ENCODE measurements at places on chromosomes 5 and 9. TPM values are rescaled to one million over a fixed set of nuclear protein-coding genes. Genes with fewer than 3 reads are reported as not detected.

Gene PIP5KL1
- total RNA-seq: 1.9 TPM

Gene PHPT1
- total RNA-seq: 85.4 TPM

Gene LMX1B
- total RNA-seq: not detected

Gene RFX3
- total RNA-seq: 13.8 TPM

Gene CTXN3
- total RNA-seq: not detected

Gene FGF1
- not detected for total RNA-seq

Gene VCP
- 224 TPM for total RNA-seq

Gene PTGDS
- 44.2 TPM for total RNA-seq

Gene PRRX2
- total RNA-seq: not detected

Gene MYMK
- total RNA-seq: not detected

DNA sequence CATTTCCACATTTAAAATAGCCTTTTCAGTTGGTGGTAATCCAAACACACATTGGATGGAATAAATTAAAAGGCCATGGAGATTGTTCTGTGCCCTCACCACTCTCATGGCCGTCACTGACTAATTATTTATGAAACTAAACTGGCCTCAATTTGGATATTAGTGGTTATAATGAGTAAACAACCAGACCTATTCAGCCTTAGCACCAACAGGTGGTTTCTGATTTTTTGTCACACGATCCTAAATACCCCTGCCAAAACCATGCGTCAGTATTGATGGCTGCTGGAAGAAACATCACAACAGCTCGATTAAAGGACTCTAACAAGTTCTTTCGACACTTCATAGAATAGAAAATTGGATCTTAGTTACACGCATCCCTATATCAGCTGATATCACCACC lies 276.0 kb upstream of the DAP start:
- no peak for DNase-seq

DNA sequence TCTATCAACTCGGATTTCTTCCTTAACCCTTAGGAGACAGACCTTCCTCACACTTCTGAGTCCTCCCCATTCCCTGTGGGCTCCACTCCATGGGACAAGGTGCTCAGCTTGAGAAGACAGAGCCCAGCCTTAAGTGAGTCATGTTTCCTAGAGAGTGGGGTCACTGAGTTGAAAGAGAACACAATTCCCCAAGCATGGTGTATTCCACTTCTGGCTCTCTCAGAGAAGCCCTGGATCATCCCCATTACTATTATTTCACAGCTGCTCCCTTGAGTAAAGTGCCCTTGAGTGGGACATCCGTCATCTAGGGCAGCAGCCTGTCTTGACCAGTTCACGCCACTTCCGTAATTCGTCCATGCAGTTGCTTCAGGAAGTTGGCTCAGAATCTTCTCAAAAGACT lies 604.8 kb downstream of the BNC2 start:
- no peak for DNase-seq

DNA sequence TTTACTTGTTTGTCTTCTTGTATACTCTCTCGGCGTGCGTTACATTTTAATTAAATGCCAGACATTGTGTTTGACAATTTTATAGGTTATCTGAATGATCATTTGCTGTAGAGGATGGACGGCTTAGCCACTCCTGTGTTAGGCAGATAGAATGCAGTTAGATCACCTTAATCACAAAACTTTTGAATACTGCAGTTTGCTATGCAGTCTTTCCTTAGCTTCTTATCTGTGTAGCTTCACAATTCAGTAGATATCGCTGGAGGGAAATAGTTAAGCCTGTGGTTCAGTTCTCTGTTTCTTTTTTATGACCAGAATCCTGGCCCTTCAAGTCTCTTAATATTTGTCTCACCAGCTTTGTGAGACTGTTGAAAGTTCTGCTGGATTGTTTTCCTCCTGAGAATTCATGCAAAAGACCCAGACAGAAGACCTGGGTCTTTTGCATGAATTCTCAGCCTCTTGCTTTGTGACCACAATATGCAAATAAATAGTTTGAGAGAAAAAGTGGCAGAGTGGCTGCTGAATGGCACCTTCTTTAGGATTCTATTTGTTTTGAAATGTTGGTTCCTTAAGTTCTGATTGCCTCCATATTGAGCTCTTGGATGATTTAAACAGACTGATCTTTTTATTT lies 40.2 kb downstream of the RASA1 start:
- DNase-seq: no peak

DNA sequence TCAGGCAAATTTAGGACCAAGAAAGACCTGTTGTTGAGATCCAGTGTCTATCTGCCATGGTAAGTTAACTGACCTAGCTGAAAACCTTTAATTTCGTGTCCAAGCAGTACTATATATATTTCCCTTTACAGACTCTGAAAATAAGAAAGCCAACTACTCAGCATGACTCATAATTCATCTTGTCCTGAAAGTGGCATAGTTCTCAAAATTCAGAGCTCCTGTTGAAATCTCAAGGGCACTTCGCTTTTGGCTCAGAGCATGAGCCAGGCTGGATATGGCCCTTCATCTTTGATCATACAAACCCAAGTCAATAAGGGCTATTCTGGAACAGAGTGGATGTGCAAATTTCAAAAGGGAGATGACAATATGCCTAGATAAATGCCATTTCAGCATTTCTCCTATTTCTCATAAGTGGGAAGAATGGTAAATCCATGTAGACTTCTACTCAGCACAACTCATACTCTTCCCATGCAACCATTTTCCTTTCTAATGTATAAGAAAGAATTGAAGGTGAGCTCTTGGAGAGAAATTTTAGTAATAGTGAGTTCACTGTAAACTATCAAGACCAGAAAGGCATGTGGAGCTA lies 567.9 kb upstream of the DAB2 start:
- DNase-seq: no peak

DNA sequence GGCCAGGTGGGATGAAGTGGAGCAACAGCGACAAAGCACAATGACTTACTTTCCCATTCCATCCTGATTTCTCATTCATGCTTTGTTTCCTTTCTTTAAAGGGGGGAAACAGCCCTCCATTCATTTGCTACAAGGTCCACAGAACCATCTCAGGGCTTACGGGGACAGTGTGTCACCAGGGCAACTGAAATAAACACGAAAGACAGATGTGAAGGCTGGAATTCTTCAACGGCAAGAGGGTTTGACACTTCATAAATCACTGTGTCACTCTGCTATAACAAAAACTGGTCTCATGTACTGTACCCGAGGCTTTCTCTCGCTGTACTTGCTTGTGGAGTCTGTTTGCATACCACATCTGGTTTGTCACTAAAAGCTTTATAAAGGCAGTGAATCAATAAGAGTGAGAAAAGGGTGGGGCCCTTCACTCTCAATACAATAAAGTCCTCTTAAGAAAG lies 150.8 kb downstream of the EFNA5 start:
- no peak for DNase-seq

DNA sequence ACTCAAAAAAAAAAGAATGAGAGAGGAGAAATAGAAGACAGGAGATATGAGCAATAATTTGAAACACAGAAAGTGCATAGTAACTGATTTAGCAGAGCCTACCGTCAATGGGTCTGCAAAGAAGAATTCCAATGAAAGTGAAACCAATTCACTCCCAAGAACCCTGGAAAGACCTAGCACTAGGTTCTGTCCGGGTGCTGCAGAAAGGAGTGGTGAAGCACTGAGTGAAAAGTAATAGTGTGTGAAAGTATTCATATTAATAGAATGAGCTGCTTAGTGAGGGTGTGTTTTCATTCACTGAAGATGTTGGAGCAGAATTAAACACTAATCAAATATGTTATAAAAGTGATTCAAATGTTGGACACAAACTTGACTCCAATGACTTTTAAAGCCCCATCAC lies 51.3 kb upstream of the SLC30A5 start:
- no peak for DNase-seq

GRCh38 chr9:72583370-72583769 lies 62.0 kb downstream of the TMC1 start:
- DNase-seq: no peak

- DNase-seq: no peak
Measured at GRCh38 chr5:112757468-112758208, 20.0 kb downstream of the APC start.

GRCh38 chr9:684941-685340 lies 156.6 kb upstream of the DMRT1 start:
- DNase-seq: no peak

DNA sequence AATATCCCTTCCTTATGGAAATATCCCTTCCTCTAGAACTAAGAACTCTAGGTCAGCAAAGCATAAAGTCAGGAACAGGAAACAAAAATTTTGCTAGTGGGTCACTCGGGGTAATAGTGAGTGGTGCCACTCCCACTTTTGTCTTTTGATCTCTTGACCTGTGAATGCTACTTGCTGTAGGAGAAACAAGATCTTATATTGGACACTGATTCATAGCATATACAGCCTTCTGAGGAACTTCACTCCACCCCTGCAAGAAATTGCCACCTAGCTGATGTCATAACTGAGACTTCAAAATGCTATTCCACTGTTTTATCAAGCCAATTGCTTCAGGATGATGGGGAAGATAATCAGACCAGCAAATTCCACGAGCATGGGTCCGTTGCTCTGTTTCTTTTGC lies 53.3 kb upstream of the PRSS3 start:
- no peak for DNase-seq

GRCh38 chr9:134455934-134456755 lies 129.9 kb downstream of the RXRA start:
- DNase-seq: peak; percentile 78

DNA sequence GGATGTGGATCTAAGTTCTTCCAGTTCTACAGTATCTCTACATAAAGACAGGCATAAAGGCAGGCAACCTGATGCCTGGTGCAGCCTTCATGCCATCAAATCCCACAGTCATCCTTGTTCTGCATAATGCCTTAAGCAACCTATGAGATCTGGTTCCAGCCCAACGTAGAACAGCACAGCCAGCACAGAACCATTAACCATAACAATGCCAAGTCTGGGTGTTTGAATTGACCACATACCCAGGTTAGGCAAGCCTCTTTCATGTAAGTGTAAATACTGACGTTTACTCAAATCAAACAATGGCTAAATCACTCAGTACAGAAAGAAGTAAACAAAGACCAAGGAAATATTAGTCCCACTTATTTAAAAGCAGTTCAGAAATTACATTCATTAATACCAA lies 195.0 kb downstream of the ADAMTSL1 start:
- DNase-seq: no peak

- no peak for DNase-seq
Measured at GRCh38 chr5:100840789-100841188, 62.3 kb downstream of the ST8SIA4 start.
